Activated CD4-positive, CD25-positive, alpha-beta regulatory T cell treated with anti-CD3 and anti-CD28 coated beads, Interleukin-2, amount 50 U/mL, for 16 hours (primary cell): ENCODE measurements at places on chromosomes 2 and 18.

- DNase-seq = no peak
Observed at GRCh38 chr2:1623906-1624445, 120.3 kb downstream of the PXDN start.

GRCh38 chr2:159380685-159381239 is 94.3 kb upstream of the WDSUB1 start:
- DNase-seq = no peak

DNA sequence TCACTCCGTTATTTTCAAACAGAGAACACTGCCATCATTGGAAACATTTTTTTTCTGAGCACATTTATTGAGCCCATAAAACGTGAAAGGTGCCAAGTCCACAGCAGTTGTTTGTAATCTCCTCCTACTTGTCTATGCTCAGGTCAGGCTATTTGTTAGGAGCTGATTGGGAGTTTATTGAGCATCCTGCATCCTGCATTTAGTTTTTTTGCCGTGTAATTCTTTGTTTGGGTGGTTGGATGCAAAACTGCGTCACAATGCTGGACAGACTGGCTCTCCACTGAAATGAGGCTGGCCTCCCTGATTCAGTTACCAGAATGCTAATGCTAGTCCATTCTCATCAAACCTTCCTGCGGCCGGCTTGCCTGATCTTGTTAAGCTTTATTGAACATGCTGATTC is 71.4 kb downstream of the RAPGEF4 start:
- DNase-seq = no peak

DNA sequence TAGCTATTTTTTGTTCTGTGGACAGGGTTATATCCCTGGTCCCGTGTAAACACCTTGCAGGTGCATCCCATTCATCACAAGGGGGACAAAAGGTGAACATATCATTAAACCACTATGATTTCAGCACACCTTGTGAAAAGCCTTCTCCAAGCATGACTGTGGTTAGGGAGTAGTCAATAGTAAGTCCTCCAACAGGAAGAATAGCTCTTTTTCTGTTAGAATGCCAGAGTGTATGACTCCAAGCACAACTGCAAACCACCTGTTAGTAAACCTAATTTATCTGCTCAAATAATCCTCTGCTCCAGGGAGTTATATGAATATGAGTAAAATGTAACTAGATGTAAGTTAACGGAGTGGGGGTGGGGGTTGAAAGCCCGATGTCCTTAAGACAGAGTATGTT is 240.5 kb downstream of the AGPS start:
- DNase-seq = no peak

- DNase-seq = no peak
Observed at GRCh38 chr2:25588576-25588975, 84.8 kb downstream of the DTNB start.

DNA sequence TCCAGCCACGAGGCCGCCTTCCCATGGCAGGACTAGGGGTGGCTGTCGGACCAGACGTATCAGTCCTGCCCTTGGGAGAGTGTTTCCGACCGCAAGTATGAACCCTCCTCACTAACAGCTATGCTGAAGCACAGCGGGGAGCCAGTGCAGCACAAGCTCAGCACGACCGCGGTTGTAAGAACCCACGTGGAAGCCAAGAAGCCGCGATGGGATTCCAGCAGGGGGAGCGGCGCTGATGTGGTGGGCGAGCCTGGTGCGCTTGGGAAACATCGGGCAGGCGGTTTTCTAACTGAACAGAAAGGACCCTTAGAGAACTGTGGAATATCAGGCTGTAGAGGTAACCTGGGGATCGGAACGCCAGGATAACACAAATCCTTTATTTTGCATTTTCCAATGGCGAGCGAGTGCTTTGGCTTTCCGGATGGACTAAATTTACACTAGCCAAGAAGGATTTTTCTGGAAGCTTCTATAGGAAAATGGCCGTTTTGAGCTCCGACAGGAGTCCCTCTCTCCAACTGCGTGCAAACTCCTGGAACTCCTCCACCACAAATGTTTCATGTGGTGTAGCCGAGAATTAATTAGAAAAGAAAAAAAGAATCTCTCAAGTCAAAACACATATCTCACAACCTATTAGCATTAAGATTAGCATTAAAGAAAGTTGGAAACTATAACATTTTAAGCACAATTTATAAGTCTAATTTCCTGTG is 132.0 kb upstream of the MYCN start:
- DNase-seq = no peak

- no peak for DNase-seq
Observed at GRCh38 chr2:32246911-32247310, 17.8 kb downstream of the NLRC4 start.

DNA sequence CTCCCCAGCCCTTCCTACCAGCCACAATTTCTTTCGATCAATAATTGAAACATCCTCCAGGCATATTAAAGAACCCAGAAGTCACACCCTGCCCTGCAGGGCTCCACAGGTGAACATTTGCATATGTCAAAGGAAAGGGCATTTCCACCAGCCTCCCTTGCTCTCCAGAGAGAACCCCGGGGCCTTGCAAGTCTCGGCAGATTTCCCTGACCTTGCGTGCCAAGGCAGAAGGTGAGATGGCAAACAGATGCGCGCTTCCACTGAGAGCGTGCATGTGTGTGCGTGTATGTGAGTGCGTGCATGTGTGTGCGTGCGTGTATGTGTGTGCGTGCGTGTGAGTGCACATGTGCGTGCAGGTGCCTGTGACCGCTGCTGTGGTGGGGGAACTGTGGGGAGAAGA is 120.3 kb downstream of the INO80D start:
- DNase-seq = no peak

DNA sequence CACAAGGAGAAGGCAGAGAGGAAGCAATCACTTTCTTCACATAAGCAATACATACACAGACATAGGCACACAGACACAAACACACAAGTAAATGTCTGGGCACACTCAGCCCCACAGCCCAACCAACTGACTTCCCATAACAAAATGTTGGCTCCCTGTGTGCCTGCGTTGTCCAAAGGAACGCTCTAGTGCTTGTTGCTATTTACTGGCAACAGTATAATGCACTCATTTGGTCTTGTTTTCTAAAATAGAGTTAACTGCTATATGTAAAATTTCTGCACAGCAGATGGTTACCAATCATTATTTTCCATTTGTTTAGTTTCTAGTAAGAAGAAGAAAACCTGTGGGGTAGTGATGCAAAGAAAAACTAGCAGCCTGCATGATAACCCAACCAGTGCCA is 16.5 kb downstream of the FIGN start:
- no peak for DNase-seq

DNA sequence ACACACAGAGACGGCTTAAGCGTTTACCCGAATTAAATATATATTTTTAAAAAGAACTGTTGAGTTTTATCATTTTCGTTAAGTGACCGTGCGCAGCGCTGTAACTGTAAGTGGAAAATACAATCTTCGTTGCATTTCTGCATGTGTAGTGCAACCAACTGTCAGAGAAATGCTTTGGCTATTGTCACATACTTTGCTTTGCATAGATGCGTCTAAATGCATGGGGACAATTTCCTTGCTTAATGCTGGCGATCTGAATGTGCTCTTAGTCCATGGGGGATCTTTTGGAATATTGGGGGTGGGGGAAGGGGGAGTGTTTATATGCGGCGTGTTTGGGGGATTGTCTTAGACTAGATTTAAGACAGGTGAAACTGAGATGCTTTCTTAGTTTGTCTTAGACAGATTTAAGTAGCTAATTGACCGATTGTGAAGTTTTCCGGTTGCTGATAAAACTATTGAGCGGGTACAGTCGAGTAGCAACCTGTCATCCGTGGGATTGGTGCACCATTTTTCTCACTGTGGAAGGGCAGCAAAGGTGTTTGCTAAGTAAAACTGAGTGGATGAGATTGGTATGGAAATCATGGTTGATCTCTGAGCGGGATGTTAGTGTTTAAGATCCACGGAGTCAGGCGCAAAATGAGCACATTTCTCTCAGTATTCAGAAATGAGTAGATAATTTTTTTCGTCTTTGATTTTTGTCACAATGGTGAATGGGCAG is 476 bp downstream of the VSNL1 start:
- no peak for DNase-seq
